Natural killer cell treated with Interleukin-12 subunit alpha and Interleukin-12 subunit beta and Interleukin-15 and Interleukin-18, amount 100 ng/mL, for 72 hours (primary cell): ENCODE measurements at places on chromosomes 2 and 18.

DNA sequence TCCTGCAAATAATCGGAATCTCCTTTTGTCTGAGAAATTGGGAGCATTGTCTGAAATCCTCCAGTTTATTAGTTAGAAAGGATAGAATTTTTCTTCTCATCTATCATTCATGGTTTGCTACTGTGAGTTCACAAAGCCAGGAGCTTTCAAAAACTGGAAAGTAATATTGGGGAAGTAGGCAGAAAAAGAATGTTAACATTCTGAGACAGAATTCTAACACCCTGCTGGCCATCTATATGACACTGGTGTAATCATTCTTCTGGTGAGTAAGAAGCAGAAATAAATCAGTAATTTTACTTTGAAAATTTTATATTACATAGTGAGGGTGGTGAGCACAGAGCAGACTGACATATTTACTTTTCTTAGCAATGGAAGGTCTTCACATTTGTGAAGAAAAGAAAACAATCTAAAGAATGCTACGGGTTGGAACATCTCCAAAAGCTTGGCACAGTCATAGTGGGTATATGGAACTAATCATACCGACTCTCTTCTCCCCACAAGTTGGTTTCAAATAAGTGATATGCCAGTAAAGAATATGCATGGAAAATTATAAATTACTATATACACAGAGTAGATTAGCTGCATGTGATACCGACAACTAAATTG is 344.9 kb downstream of the LPIN1 start:
- DNase-seq: no peak

- no peak for DNase-seq
These were observed 195.7 kb downstream of the PIEZO2 start for GRCh38 chr18:10953672-10954071.

- DNase-seq: no peak
These were observed 213.8 kb upstream of the MGAT5 start for GRCh38 chr2:134039912-134040581.

GRCh38 chr18:37042381-37042780 is 213.5 kb downstream of the KIAA1328 start:
- DNase-seq: no peak

DNA sequence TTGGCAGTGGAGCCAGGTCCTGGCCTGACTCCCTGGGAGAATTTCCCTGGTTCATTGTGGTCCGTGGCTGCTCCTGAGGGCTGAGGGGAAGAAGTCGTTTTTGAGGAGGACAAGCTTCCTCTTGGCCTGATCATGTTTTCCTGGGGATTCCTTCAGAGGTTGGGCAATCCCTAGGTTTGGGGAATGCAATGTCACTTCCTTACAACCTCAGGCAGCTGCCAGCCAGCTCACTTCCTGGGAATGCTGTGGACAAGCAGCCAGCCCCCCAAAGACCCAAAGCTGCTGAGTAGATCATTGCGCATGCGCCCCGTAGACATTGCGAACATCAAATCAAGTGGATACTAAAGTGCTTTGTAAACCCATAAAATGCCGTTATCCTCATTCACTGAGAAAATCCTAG is 7.7 kb upstream of the DNMT3A start:
- no peak for DNase-seq

DNA sequence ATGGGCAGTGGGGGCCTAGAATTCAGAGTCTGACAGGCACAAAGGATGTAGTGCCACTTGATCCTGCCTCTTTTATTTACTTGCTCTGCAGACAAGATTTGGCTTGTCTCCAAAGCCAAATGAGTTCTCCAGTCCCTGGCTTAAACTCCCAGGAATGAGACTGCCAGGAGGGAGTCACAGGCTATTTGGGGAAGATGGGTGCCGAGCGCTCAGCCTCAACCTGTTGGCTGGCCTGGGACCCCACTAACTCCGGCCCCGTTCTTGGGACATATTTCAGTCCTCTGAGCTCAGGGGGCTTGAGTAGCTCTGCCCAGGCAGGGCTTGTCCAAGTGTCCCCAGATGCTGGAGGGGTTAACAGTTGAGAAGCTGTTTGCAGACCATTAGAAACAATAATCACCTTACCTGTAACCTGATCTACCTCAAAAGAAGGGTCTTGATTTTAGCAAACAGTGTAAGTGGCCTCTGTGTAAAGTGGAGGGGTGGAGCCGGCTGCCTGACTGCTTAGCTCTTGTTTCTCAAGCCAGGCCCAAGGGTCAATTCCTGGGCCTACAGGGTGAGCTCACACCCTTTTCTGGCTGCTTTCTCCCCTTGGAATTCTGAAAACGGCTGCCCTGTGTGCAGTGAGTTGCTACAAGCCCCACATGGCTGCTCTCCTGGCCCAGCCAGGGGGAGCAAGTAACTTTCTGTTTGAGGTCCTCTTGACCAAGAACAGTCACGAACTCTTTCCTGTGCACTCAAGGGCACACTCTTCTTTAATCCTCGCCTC is 27.1 kb upstream of the FZD5 start:
- no peak for DNase-seq

DNA sequence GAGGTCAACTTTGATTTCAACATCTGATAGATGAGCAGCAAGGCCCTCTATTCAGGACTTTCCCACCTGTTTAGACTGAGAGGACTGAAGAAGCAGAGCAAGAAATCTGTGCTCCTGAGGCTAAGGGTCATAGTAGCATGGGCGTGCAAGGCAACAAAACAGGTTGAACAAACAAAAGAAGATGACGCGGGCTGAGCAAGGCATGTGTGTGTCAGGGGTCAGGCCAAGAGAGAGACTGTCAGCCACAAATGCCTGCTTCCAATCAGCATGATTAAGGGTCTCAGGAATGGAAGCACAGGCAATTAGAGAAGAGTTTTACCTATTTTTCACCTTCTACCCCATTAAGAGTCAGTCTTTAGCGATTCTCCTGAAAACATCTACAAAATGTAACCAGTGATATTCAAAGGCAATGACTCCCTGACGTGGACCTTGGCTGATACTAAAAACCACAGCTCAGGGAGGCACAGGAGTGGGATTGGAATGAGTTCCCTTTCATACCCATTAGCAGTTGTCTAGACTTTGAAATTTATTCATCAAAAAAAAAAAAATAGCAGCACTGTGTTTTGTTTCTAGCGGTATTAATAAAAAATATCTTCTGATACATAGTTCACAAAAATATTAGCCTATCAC is 81.9 kb downstream of the DYNAP start:
- no peak for DNase-seq

GRCh38 chr2:179842498-179843153 is 18.8 kb downstream of the ZNF385B start:
- no peak for DNase-seq

GRCh38 chr2:152186262-152186661 is 10.7 kb upstream of the STAM2 start:
- no peak for DNase-seq

- no peak for DNase-seq
These were observed 16.3 kb upstream of the SCYGR2 start for GRCh38 chr2:227582369-227582768.

- no peak for DNase-seq
These were observed 162.4 kb downstream of the LRP1B start for GRCh38 chr2:141968433-141968832.

DNA sequence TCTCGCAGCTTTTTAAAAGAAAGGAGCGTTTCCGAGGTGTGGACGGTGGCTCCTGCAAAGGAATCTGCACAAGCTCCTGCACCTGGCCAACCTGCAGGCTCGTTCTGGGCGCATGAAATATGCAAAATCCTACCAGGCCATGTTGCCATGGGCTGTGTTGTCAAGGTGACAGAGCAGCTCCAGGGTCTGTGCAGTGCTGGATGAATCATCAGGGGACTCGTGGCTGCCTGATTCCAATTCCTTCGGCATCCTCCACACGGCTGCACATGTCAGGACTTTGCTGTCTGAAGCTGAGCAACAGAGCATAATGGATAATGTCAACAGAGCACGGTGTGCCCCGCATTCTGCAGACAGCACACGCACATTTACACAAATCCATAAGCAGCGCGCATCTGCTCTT is 120.5 kb downstream of the EIPR1 start:
- no peak for DNase-seq

DNA sequence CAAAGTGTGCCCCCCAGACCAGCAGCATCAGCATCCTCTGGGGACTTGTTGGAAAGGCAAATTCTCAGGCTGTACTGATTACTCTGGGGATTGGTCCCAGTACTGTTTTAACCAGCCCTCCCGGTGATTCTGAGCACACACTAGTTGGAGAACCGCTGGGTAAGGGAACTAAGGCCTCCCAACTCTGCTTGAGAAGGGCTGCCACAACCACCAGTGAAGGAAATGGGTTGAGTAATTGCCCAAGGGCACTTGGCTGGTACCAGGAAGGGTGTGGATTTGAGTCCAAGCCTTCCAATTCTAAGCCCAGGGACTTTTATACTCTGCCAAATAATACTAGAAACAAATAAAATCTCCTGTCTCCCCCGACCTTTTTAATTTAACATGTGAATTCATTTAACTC is 219.9 kb downstream of the SETBP1 start:
- DNase-seq: no peak

DNA sequence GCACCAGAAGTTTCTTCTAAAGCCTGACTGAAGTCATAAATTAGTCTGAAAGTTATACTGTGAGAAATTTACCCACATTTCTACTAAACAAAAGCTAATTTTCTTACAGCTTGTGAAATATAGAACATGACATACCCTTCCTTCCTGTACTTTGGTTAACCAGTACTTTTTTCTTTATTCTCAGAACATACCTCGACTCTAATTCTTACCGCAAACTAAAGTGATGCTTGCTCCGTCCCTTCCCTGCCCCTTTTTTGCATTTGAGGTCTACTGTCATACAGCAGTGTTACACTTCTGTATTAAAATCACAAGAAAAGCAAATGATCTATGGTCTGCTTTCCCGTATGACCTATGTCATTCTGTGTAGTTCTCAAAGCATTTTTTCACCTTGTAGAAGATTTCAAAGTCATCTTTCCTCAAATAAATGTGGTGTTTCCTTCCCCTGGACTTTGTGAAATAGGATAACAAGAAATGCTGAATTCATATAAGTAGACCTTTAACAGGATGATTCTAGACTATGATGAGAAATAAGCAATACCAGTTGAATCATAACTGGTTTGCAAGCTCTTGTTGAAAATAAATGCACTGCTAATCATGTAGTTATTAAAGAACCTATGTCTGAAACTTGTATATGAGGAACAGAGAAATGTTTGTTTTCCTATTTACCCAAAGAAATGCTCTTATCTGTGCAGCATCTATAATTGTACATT is 30.4 kb downstream of the CYTIP start:
- peak; percentile 76 for DNase-seq

DNA sequence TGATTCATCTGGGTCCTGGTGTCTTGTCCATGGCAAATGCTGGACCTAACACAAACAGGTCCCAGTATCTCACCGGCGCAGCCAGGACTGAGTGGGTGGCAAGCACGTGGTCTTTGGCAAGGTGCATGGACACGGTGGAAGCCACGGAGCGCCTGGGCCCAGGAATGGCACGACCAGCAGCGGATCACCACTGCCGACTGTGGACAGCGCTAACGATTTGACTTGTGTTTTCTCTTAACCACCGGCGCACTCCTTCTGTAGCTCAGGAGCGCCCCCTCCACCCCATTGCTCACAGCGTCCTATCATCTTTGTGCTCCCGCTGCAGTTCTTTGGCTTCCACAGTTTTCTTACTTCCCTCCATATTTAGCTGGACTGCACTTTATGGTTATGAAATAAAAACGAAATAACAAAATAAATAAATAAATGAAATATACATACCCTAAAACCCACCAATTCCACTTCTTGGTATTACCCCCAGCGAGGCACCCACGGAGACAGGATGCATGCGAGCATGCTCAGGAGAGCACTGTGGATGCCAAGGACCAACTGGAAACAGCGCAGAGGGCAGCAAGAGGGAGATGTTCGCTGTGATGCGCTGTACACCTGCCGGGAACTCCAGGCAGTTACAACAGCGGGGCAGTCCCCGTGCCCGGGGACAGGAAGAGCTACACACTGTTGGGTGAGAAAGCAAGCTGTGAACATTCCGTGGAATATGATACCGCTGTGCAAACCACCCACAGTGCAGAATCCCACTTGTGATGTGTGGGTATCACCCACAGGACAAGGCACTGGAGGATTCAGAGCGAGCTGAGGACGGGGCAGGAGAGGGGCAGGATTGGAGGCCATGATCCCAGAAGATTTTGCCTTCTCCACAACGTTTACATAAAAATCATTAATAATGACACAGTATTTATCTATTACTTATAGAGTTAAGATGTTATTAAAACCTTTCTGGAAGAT is 7.0 kb upstream of the CIDEA start:
- DNase-seq: peak; percentile 28

- no peak for DNase-seq
These were observed 1.1 kb downstream of the TFCP2L1 start for GRCh38 chr2:121283670-121284462.

DNA sequence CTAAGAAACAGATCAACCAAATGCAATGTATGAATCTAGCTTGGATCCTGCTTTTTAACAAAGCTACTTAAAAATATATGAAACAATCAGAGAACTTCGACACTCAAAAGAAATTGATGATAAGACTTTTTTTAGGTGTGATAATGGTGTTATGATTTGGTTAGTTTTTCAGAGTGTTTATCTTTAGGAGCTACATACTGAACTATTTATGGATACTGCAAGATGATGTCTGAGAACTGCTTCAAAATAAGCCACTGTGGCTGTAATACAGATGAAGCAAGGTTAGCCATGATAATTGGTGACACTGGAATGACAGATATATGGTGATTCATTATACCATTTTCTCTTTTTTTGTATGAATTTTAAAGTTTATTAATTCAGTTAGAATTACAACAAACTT is 14.2 kb downstream of the SLC25A12 start:
- DNase-seq: no peak

- no peak for DNase-seq
These were observed 9.7 kb downstream of the HRH4 start for GRCh38 chr18:24470022-24470618.

- DNase-seq: no peak
These were observed 110.7 kb downstream of the RND3 start for GRCh38 chr2:150376553-150377335.

GRCh38 chr2:140504601-140505000 is 1626.2 kb downstream of the LRP1B start:
- DNase-seq: no peak

DNA sequence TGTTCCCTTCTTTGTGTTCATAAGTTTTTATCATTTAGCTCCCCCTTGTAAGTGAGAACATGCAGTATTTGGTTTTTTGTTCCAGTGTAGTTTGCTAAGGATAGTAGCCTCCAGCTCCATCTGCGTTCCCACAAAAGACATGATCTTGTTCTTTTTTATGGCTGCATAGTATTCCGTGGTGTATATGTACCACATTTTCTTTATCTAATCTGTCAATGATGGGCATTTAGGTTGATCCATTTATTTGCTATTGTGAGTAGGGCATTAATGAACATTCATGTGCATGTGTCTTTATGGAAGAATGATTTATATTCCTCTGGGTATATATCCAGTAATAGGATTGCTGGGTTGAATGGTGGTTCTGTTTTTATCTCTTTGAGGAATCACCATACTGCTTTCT is 33.4 kb downstream of the CARF start:
- DNase-seq: no peak

- DNase-seq: no peak
These were observed 11.9 kb upstream of the KIDINS220 start for GRCh38 chr2:8849327-8849726.

GRCh38 chr18:60096428-60096827 is 196.6 kb downstream of the PMAIP1 start:
- DNase-seq: no peak

GRCh38 chr18:22210311-22210754 is 40.9 kb downstream of the GATA6 start:
- no peak for DNase-seq
